Epithelial cell of umbilical artery (primary cell): ENCODE measurements at places on chromosomes 16 and 17. TPM values are rescaled to one million over a fixed set of nuclear protein-coding genes. Genes with fewer than 3 reads are reported as not detected.

The ABCA8 gene
- total RNA-seq = 0.32 and 0.46 TPM in 2 replicates

The HOXB5 gene
- total RNA-seq = under 0.01 and 0.61 TPM in 2 replicates

The OSGIN1 gene
- 0.91 and 0.97 TPM in 2 replicates for total RNA-seq

The EIF3CL gene
- total RNA-seq = 90.1 and 209 TPM in 2 replicates

The MTHFSD gene
- total RNA-seq = 7.8 and 16.9 TPM in 2 replicates

The CD79B gene
- 0.65 and 2.0 TPM in 2 replicates for total RNA-seq
